ENCODE measurements at places on chromosomes 7 and 10.
A peak's percentile ranks its signal among the peaks of the same experiment; 100 is the strongest.

DNA sequence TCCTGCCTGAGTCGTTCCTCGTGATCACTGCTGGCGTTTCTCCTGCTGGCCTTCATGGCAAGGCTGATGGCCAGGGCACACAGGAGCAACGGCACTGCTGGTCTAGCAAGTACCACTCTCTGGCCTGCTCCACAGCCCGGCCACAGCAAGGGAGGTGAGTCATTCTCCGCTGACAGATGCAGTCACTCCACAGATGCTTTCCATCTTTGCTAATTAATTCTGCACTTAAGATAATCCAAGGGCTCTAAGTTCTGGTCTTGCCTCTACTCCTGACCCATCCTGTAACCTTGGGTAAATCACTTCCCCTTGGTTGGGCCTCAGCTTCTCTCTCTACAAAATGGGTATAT, 244.4 kb downstream of the RPS24 start:
- no peak for DNase-seq

- no peak for DNase-seq
These were observed 16.8 kb upstream of the LRRC72 start for GRCh38 chr7:16509829-16510228.

GRCh38 chr10:107727767-107728317, 563.3 kb upstream of the SORCS1 start:
- DNase-seq: no peak

DNA sequence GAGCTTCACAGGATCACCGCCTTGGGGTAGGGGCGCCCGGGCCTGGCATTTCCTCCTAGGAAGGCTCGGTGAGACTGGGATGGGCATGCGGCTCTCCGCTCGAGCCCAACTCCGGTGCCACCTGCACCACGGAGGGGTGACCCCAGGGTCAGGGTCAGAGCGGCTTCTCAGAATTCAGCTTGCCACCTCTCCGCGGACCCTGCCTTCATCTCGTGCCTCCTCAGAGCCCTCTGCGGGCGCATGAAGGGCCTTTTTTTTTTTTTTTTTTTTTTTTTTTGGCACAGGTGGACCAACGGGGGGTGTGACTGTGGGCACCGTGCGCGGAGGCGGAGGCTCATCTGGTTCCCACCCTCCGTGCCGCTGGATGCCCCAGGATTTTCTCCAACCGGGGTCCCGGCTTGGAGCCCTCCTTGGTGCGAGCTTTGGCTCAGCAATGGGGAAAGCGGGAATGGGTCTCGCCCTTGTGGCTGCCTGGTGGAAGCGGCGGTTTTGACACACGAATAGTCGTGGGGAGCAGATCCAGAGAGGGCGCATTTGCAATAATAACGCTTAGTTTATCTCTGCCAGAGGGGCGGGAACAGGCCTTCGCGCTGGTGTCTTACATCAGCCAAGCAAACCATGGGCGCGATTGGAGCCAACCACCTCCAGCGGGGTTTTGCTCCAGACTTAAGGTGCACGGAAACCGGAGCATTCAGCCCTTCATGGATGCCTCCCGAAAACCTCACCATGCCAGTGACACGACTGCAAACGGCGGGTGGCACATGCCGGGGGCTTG, 5.0 kb upstream of the TNRC18 start:
- DNase-seq: peak; percentile 84

DNA sequence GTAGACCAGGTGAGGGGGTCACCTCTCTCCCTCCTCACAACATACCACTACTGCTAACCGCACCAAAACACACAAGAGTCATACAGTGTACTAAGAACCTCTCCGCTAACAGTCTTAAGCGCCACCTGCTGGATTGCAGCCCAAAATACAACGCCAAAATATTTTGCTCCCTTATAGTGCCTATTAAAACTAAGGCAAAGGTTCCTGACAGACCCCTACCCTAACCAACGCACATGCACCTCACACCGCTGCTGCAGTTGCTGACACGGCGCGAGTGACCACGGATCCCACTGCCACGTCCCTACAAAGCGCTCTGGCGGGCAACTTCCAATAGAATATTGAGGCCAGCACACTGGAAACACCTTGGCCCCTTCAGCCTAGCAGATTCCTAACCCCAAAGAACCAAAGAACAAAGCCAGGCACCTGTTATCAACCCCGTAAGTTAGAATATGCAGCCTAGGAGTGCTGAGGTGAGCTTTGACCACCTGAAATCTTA, 563.6 kb upstream of the SEMA3D start:
- DNase-seq: no peak

GRCh38 chr10:48302515-48303476, 3.7 kb upstream of the MAPK8 start:
- DNase-seq: no peak

DNA sequence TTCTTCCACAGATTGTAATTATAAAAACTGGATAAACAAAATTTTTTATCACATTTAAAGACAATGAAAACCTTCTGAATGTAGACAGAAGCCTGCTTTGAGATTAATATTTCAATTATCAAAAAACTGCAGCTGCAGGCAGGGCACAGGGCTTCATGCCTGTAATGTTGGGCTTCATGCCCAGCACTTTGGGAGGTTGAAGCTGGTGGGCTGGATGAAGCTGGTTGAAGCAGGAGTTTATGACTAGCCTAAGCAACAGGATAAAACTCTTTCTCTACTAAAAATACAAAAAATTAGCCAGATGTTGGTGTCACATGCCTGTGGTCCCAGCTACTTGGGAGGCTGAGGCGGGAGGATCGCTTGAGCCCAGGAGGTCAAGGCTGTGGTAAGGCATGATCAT, 41.2 kb downstream of the PDZD8 start:
- no peak for DNase-seq
